ENCODE measurements at places on chromosomes 16 and 17.

GRCh38 chr17:42129109-42129837 is 6.7 kb downstream of the HSPB9 start:
- no peak for DNase-seq

DNA sequence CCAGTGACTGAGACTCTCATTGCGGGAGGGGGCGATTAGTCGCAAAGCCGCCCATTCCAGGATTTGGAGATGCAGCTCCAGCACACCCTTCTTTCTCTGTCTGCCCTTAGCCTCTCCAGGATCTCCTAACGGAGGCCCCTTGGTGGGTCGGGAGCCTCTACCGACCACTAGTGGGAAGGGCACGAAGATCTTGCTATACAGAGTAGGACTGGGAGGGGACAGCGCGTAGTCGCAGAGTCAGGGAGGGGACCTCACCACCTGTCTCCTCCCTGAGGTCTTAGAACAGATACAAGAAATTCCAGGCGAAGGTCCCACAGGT is 588 bp upstream of the SMTNL2 start:
- DNase-seq = peak; percentile 80

DNA sequence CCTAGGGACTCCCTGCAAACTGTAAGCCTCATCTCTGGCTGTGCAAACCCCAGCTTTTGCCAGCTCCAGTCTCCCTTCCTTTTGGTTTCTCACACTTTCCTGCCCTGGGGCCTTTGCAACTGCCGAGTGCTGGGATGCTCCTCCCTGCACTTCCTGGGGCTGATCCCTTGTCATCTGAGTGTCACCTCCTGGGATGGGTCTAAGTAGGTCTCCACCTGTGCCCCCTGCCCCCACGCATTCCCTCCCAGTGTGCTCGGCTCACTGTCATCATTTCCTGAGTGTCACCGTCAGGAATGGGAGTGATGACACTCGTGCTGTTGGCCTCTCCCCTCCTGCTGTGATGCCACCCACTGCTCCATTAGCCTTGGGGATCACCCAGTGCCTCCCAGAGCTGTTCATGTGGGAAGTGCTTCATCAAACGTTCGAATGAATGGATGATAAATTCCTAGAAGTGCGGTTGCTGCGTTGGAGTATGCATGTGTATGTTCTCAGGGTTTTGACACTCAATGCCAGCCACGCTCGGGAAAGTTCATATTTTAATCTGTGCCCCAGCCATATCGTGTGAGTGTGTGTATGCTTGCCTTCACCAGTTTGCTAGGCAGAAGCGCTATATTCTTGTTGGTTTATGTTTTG is 189.9 kb downstream of the NTN1 start:
- DNase-seq = no peak

- no peak for DNase-seq
Measured at GRCh38 chr17:74194682-74195081, 8.8 kb upstream of the RPL38 start.

DNA sequence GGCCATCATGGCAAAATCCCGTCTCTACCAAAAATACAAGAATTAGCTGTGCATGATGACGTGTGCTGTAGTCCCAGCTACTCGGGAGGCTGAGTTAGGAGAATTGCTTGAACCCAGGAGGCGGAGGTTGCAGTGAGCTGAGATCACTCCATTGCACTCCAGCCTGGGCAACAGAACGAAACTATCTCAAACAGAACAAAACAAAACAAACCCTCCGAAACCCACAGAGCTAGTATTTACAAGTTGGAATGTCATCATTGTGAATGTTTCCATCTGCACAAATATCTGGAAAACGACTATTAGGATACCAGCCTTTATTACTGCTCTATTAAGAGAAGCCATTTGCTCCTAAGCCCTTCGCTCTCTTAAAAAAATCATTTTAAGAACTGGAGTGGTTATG is 26.0 kb downstream of the SMARCE1 start:
- DNase-seq = no peak

DNA sequence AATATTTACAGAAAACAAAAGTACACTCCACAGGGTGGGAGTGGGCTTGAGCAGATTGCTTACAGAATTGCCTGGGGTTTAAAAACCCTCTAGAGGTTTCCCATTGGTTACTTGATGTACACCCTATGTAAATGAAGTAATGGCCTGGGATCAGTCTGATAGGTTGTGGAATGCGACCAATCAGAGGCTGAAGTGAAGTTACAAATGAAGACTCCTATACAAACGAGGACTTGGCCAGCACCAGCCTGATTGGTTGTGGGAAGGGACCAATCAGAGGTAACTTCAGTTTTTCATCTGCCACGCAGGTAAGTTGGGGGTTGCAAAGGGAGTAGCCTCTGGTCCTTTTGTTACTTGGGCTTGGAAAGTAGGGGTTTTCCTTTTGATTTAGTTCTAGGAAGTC is 8.8 kb downstream of the EEF2K start:
- DNase-seq = no peak

- no peak for DNase-seq
Measured at GRCh38 chr17:39667262-39667944, 850 bp upstream of the PNMT start.

- DNase-seq = no peak
Measured at GRCh38 chr17:37736428-37736827, 8.4 kb downstream of the HNF1B start.

- no peak for DNase-seq
Measured at GRCh38 chr16:533391-534123, 6.0 kb downstream of the CAPN15 start.

GRCh38 chr17:76063875-76064546 is 8.3 kb downstream of the SRP68 start:
- no peak for DNase-seq

DNA sequence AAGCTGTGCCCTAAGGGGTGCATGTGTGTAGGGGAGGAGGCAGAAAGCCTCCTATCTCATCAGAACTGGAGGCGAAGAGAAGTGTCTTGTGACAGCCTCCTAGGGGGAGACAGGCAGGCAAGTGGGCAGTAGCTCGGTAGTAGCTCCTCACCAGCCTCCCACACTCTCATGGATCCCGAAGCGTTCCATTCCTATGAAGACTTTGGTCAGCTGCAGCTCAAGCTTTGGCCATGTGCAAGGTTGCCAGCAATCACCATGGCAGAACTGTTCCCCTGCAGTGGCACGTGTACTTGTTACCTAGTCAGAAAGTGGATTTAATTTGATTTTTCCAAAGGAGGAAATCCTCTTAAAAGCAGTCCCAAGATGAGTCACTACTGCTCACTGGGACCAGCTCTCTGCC is 6.7 kb downstream of the MRPL58 start:
- DNase-seq = no peak

- no peak for DNase-seq
Measured at GRCh38 chr16:3470723-3471122, 24.6 kb downstream of the C16orf90 start.

DNA sequence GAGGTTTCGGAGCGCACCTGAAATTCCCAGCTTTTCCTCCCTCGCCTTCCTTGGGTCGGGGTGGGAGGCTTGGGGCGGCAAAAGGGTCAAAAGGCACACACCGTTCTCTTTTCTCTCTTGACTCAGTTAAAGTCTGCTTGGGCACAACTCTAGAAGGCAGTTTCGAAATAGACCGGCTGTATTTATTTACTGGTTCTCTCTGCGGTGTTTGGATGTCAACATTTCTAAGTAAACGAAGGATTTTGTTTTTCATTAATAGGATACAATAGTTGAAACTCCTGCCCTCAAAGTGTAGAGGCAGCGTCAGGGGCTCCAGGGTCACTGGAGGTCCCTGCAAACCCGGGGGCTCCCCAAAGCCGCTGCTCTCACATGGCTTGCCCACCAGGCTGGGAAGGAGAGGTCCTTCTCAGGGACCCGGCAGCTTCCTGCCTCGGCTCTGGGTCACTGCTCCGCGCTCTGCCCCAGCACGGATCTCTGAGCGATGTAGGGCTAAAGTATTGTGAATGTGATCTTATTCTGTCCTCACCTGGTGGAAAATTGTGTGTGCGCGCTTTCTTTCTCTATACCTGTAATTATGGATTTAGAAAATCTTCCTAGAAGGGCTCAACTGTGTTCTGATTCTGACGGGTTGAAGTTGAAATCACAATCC is 952 bp downstream of the BMERB1 start:
- DNase-seq = no peak

DNA sequence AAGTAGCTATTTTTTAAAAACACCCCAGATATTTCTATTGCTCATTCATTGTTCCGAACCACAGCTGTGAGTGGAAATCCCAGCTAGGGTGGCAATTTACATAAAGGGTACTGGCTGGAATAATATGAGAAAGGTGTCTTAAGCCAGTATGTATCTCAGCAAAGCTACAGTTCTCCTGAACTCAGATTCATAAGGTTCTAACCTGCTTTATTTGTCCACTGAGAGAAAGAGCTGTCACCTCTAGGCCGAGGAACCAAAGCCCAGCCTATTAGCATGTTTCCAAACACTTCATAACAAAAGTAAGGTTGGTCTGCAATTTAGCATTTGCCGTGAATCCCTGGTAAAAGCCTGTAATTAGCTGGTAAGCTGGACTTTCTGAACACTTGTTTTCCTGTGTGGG is 57.0 kb upstream of the CLEC19A start:
- no peak for DNase-seq

- DNase-seq = no peak
Measured at GRCh38 chr17:44642834-44643233, 13.4 kb upstream of the MEIOC start.

- no peak for DNase-seq
Measured at GRCh38 chr17:62637809-62638208, 10.3 kb downstream of the MRC2 start.

GRCh38 chr16:66359811-66360608 is 6.5 kb upstream of the CDH5 start:
- DNase-seq = no peak

DNA sequence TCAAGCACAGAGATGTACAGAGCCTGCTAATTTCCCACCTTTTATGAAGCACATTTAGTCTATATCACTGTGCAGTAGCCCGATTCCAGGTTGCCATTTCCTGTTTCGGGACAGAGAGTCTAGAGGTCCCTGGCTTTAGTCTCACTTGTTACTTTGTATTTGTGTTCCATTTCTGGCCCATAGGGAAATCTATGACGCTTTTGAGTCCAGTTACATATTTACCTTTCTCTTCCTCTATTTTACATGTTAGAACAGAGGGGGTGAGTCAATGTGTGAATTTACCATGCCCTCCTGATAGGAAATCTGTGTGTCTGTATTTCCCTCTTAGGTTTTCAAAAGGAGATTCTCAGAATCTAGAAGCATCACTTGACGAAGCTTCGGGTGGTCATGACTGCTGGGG is 227.1 kb upstream of the ZFHX3 start:
- DNase-seq = no peak

GRCh38 chr16:61306204-61306603 is 730.0 kb downstream of the CDH8 start:
- no peak for DNase-seq

GRCh38 chr17:21280081-21280518 is 4.4 kb upstream of the MAP2K3 start:
- DNase-seq = peak; percentile 72

- DNase-seq = no peak
Measured at GRCh38 chr16:56347670-56348069, 77.7 kb downstream of the AMFR start.

- DNase-seq = no peak
Measured at GRCh38 chr16:88412766-88413165, 30.0 kb downstream of the ZNF469 start.

DNA sequence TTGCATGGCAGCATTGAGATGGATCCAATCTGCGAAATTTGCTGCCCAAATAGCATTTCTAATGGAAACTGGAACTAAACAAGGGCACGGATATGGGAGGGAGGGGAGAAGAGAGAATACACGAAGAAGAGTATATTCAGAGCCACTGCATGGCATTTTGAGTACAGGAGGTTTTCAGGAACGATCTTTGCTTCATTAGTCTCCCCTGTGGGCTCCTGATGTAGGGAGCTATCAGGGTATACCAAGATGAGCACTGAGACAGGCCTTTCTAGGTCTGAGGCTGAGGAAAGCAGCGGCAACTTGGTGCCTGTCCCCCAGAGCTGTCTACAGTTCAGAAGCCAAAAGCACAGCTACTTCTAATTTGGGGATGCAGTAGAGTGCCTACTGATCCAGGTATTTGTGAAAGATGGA is 257.7 kb upstream of the PMFBP1 start:
- no peak for DNase-seq

Data from HAP-1 (cell line).